CD4-positive, alpha-beta T cell treated with Interleukin-10 for 1 hour (primary cell): ENCODE measurements at places on chromosomes 2 and 18.
A peak's percentile ranks its signal among the peaks of the same experiment; 100 is the strongest.

DNA sequence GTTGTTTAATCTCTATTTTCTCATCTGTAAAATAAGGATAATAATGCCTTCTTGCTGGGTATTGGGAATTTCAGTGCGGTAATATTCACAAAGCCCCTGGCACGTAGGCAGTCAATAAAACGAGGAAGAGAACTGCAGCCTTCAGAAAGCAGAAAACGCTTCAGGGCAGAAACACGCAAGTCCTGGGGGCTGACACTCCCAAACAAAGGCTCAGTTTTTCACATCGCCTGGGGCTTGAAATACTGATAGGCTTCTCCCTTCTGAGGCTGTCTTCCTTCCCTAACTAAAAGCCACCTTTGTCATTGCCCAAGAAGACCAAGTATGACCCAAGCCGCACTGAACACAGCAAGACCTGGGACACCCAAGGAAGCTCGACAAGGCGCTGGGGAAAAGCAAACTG is 32.4 kb downstream of the TMEM177 start:
- DNase-seq, result no peak

DNA sequence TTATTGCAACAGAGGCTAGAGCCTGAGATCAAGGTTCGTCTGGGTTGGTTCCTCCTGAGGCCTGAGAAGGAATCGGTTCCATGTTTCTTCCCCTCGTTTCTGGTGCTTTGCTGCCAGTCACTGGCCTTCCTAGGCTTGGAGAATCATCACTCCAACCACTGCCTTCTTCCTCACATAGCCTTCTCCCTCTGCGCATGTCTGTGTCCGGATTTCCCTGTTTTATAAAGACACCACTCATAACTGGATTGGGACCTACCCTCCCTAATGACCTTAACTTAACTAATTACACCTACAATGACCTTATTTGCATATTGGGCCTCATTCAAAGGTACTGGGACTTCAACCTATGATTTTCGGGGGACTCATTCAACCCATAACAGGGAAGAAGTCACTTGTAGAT is 119.8 kb upstream of the CCDC68 start:
- DNase-seq, result no peak

- peak; percentile 66 for DNase-seq
Observed at GRCh38 chr18:63199743-63200241, 119.8 kb downstream of the BCL2 start.

- no peak for DNase-seq
Observed at GRCh38 chr2:98608962-98609604, 694 bp downstream of the UNC50 start.

GRCh38 chr2:64869126-64869525 is 120.1 kb upstream of the SLC1A4 start:
- no peak for DNase-seq

GRCh38 chr2:234500394-234501006 is 3.6 kb upstream of the ARL4C start:
- peak; percentile 88 for DNase-seq

DNA sequence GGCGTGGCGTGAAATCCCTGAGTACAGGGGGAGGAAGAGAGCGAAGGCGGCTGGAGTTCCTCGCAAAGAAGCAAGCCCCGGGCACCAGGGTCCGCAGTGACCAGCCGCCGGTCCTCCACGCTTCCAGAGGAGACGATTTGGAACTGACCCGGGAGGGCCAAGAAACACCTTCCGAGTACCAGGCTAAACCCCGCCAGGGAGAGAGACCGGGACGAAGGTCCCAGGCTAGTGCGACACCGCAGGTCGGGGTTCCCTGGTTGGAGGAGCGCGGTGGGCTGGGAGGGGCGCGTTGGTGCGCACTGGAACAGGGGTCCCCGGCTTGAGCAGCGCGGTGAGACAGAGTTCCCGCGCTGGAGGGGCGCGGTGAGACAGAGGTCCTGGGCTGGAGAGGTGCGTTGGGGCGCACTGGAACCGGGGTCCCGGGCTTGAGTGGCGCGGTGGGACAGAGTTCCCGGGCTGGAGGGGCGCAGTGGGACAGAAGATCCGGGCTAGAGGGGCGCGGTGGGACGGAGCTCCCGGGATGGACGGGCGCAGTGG is 901 bp downstream of the WDFY1 start:
- peak; percentile 27 for DNase-seq

- DNase-seq, result no peak
Observed at GRCh38 chr2:122261911-122262310, 506.5 kb downstream of the TSN start.

GRCh38 chr18:42095732-42096377 is 140.8 kb downstream of the PIK3C3 start:
- no peak for DNase-seq

DNA sequence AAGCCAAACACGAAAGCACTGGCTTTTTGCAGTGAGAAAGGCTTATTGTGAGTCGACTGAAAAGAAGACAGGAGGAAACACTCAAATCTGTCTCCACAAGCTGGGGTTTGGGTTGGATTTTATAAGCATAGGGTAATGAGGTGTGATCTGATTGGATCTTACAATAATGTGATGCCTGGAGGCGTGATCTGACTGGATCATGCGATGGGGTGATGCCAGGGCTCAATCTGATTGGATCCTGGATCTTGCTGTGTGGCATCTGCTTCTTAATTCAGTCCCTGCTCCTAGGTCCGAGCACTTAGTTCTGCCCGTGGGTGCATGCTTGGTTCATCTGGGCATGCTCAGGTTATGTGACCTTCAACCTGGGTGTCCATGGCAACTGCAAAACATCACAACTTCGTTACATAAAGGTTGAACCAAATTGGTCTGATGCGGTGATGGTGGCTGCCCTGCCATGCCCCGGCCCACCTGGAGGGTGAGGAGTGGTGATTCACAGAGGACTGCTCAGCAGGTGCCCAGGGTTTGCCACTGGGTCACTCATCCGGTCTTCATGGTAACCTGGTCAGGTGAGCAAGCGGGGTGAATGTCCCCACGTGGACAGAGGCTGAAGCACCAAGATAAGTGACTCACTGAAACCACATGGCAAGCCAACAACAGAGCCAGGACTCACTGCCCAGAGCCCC is 111.0 kb downstream of the KCNF1 start:
- no peak for DNase-seq

GRCh38 chr2:105809723-105810122 is 65.0 kb downstream of the NCK2 start:
- DNase-seq, result no peak

DNA sequence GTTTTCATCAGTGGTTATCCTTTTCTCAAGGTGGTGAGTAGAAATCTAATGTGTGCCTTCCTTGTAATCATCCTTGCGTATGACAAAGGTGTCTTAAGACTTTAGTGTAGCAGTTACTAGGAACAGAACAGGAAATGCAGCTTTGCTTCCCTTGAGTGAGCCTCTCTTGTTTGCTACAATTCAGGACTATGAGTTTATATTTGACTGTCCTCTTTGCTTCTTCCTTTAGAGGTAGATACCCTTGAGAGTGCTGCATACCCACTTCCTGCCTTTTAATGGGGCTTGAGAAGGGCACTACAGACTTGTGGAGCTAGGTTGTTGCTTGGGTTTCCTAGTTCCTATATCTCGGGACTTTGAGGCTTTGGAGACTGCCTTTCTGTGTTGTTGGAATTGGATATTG is 3.8 kb downstream of the KCNJ13 start:
- peak; percentile 9 for DNase-seq

GRCh38 chr2:200314976-200315567 is 8.6 kb downstream of the SPATS2L start:
- no peak for DNase-seq

- no peak for DNase-seq
Observed at GRCh38 chr2:8416849-8417832, 264.7 kb upstream of the ID2 start.
